ENCODE measurements at places on chromosomes 2 and 18. TPM values are rescaled to one million over a fixed set of nuclear protein-coding genes. Genes with fewer than 3 reads are reported as not detected.

The CCDC85A gene
- total RNA-seq: 28.8 TPM

The NTSR2 gene
- 7.2 TPM for total RNA-seq

The EML6 gene
- 30.6 TPM for total RNA-seq

The POTEI gene
- 0.08 TPM for total RNA-seq

The NETO1 gene
- 95.9 TPM for total RNA-seq

The PDE11A gene
- 1.7 TPM for total RNA-seq

The HOXD13 gene
- total RNA-seq: not detected

The STRADB gene
- total RNA-seq: 38.0 TPM

The RFTN2 gene
- total RNA-seq: 77.3 TPM

The NT5DC4 gene
- not detected for total RNA-seq

The CNDP2 gene
- total RNA-seq: 208 TPM

The ALMS1 gene
- total RNA-seq: 62.1 TPM

The VWA3B gene
- total RNA-seq: 0.59 TPM

The PAIP2B gene
- total RNA-seq: 77.5 TPM

The ERICH2 gene
- total RNA-seq: 1.4 TPM

The AFF3 gene
- total RNA-seq: 81.4 TPM

The LIPT1 gene
- 12.2 TPM for total RNA-seq

The KIAA2012 gene
- 2.0 TPM for total RNA-seq

The CYTIP gene
- 1.1 TPM for total RNA-seq

The CKAP2L gene
- total RNA-seq: 1.1 TPM

Measured in dorsolateral prefrontal cortex (tissue), 122 donors.